ENCODE measurements at places on chromosomes 3 and 15. TPM values are rescaled to one million over a fixed set of nuclear protein-coding genes. Genes with fewer than 3 reads are reported as not detected.

- DNase-seq = no peak
These were observed 3.1 kb upstream of the FBXO22 start for GRCh38 chr15:75900577-75900976.

- DNase-seq = no peak
These were observed 80.1 kb upstream of the HERC1 start for GRCh38 chr15:63913786-63914315.

GRCh38 chr3:113847664-113848461 is 9.3 kb downstream of the GRAMD1C start:
- no peak for DNase-seq

GRCh38 chr3:62723914-62724217 is 151.3 kb downstream of the CADPS start:
- DNase-seq = no peak

Gene STRC
- 0.10 TPM for total RNA-seq

Gene STX19
- not detected for total RNA-seq
